Activated T-cell treated with anti-CD3 and anti-CD28 coated beads, Interleukin-2, amount 50 U/mL, for 72 hours (primary cell): ENCODE measurements at places on chromosomes 12 and 14. TPM values are rescaled to one million over a fixed set of nuclear protein-coding genes. Genes with fewer than 3 reads are reported as not detected.

DNA sequence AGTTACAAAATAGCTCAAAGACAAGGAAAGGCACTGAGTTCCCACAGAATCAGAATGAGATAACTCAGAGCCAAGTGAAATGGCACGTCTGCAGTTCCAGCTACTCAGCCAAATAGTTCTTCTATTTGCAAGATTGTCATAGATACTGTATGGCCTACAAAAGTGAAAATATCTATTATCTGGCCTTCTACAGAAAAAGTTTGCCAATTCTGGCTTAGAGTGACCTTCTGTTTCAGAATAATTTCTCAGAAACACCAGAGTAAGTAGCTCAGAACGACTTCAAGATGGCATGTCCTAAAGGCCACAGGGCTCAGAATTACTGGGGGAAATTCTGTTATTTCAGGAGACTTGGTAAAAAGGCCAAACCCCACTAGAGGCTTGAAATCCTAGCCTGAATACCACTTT lies 10.7 kb upstream of the RTRAF start:
- no peak overlapping the region for H3K27ac ChIP-seq
- no peaks in the 10 kb centered on the region for H3K27me3 ChIP-seq
- no peak overlapping the region for H3K4me3 ChIP-seq
- no peaks in the 10 kb centered on the region for H3K36me3 ChIP-seq

GRCh38 chr12:49671031-49671765 lies 36.0 kb downstream of the FMNL3 start:
- no peaks in the 10 kb centered on the region for H3K36me3 ChIP-seq
- no peaks in the 10 kb centered on the region for H3K27me3 ChIP-seq
- H3K27ac ChIP-seq: peak overlapping the region; percentile 91
- H3K4me1 ChIP-seq: peaks cover 100% of the 10 kb centered on the region
- DNase-seq: peak; percentile 66

GRCh38 chr14:99174081-99174769 lies 97.8 kb downstream of the BCL11B start:
- H3K4me1 ChIP-seq: peaks cover 15% of the 10 kb centered on the region
- no peaks in the 10 kb centered on the region for H3K27me3 ChIP-seq
- peaks cover 19% of the 10 kb centered on the region for H3K36me3 ChIP-seq
- no peak for DNase-seq
- H3K27ac ChIP-seq: no peak overlapping the region

ASIC1 gene
- 12.4 TPM for total RNA-seq

DNA sequence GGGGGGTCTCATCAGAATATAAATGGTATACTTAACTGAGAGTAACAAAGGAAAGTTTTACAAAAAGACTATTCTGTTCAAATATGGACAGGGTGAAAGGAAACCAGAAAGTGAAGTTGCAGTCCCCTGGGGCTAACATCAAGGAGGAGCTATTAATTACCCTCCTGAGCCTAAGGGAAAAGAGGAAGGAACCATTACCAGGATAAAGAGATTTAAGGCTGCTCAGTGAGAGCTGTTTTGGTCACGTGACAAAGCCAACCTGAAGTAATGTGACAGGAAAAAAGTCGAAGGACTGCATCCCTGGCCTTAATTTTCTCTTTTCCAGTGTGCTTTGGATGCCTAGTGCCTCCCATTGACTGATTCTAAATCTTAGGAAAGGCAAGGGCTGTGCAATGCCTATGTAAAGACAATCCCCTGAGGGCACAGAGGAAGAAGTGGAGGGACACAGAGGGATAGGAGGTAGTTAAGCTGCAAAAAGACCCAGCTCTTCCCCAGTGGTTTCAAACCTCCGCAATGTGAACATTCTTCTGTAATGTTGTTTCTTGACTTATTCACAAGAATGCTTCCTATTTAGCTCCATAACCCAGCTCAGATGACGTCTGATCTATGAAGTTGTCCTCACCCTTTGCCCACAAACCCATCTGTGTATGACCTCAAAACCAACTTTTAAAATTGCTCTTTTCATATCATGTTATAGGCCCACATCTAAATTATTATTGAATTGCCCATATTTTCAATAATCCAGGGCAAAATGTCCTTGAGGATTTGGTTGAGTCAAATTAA lies 187.7 kb upstream of the DCN start:
- no peaks in the 10 kb centered on the region for H3K27me3 ChIP-seq
- no peaks in the 10 kb centered on the region for H3K4me1 ChIP-seq
- no peak for DNase-seq
- no peak overlapping the region for H3K27ac ChIP-seq
- H3K36me3 ChIP-seq: no peaks in the 10 kb centered on the region

DHH gene
- 0.12 TPM for total RNA-seq

DNA sequence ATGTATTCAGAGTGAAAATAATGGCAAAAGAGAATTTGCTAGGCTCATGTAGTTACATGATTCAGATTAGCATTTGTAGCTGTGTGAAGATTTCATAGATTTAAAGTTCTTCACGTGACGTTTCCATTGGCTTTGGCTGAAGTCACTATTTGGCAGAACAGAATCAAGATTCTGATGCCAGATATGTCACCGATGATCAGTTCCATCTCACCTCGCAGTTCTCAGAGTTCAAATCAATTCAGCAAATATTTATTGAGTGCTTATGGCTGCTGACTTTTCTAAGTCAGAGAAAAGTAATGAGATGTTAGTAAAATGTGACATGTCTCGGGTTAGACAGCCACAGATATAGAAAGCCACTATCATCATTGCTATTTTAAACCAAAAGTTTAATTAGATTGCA lies 28.4 kb downstream of the ALX1 start:
- no peak for DNase-seq
- no peaks in the 10 kb centered on the region for H3K27me3 ChIP-seq
- no peak overlapping the region for H3K4me3 ChIP-seq
- no peaks in the 10 kb centered on the region for H3K4me1 ChIP-seq
